ENCODE measurements at places on chromosomes 12 and 14.

GRCh38 chr12:50659690-50660424, 104.0 kb upstream of the ATF1 start:
- DNase-seq: no peak

DNA sequence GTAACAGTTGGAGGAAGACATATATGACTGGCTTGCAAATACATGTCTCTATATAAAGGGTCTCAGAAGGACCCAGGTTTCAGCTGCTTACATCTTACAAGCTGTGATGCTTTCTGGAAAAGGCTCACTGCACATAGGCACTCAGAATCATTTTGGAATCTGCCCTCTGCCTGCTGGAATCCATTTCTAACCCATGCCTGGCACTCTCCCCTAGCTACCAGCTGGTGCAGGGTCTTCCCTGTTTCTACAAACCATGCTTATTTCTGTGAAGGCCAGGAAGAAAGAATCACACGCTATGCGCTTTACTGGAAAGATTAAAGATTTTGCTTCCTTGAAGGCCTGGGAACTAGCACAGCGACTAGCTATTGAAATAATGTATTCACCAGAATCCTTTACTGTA, 151.3 kb downstream of the DICER1 start:
- DNase-seq: no peak

DNA sequence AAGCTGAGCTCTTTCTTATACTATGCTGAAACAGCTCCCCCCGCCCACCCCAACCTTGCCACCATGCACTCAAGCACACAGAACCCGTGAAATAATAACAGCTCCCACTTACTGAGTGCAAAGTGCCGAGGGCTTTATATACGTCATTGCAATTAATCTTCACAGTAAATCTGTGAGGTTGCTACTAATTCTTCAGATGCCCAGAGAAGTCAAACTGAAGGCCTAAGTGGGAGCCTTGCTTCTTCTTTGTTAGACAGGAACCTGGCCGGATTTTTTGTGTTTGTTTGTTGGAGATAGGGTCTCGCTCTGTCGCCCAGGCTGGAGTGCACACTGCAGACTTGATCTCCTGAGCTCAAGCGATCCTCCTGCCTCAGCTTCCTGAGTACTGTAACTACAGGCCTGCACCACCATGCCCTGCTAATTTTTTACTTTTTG, 34.0 kb downstream of the VCPKMT start:
- DNase-seq: no peak

DNA sequence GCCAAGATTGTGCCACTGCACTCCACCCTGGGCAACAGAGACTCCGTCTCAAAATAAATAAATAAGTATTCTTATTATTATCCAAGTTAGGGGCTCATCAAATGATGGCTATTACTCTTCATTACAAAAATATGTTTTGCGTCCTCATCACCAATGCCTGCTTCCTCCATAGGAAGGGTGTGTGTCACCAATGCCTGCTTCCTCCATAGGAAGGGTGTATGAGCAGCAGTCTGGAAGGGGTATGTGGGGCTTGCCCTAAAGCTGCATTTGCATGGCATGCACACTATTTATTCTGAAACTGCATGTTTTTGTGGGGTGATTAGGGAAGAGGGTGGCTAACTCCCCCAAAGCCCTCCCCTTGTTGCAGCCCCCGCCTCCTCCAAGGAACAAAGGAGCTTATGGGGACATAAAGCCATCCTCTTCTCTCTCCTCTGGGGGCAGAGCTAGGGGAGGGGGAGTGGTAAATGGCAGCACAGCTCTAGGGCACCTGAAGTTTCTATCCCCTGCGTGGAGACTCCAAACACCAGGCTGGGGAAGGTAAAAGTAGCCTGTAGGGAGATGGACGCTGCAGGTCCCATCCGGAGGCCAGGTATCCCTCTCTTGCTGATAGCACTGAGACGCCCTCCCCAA, 1.3 kb downstream of the CAMKK2 start:
- DNase-seq: no peak

DNA sequence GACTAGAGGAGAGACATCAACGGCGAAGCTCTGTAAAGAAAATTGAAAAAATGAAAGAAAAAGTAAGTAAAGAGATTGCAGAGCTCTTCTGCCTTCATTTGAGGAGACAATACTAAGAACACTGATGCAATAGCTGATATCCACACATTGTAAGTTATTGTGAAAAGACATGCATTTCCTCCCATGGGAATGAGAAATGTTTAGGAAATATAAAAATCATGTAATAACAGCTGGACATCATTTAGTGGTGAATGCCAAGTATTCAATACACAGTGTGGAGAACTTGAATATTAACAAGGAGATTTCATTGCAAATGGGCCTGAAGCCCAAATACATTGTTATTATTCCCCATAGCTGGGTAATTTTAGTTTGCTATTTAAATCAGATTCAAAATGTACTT, 179.2 kb downstream of the KICS2 start:
- DNase-seq: no peak

DNA sequence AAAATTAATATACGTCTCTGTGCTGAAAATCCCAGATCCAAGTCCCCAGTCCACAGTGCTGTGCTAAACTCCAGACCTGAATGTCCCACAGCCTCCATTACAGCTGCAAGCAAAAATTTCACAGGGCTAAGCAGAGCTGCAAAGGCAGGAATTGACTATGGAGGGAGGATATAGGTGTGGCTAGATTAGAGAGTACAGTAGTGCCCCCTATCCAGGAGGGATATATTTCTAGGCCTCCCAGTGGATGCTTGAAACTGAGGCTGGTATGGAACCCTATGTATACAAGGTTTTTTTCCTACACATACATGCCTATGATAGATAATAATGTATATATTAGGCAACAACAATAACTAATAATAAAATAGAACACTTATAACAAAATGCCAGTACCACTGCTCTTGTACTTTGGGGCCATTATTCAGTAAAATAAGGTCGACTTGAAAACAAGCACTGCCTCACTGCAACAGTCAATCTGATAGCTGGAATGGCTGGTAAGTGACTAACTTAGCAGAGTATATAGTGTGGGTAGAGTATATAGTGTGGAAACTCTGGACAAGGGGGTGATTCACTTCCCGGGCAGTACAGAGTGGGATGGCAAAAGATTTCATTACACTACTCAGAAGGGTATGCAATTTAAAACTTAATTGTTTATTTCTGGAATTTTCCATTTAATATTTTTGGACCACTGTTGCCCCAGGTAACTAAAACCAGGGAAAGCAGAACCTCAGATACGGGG, 82.7 kb downstream of the C14orf132 start:
- no peak for DNase-seq

GRCh38 chr14:72582582-72582981, 311.3 kb downstream of the DPF3 start:
- no peak for DNase-seq

- no peak for DNase-seq
Measured at GRCh38 chr12:2495417-2496112, 299.2 kb upstream of the FKBP4 start.

GRCh38 chr14:106174206-106174605, 647.8 kb downstream of the TMEM121 start:
- no peak for DNase-seq

GRCh38 chr12:119959435-119959834, 29.6 kb upstream of the BICDL1 start:
- DNase-seq: no peak

DNA sequence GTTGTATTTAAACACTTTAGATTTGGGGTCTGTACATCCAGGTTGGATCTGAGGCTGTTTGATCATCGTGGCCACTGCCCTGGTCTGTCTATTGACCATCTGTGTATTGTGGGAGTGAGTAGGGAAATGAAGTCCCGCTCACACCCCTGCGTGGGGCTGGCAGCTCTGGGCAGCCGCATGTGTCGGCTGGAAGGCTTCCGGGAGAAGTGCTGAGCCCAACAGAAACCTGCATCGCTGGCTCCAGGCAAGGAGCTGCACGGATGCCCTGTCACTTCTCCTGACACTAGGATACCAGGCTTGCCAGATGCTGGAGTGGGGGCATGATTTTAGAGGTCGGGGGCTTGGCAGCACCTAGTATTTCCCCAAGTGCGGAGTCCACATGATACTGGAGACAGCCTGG, 93.6 kb downstream of the PHETA1 start:
- DNase-seq: no peak

DNA sequence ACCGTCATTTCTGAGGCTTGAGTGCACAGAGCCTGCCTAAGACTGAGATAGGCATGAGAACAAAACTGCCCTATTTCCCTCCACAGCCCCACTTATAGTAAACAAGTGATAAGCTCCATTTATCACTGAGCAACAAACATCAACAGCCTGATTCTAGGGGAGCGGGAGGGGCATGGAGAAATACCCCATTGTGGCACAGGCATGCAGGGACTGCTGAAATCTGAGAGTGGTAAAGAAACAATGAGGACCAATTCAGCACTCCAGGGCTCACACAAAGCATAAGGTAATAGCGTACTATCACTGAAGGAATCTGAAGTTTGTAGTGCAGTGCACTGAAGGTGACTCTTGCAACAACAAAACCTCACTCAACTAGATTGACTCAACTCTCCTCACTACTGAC, 186.7 kb downstream of the ANO2 start:
- no peak for DNase-seq

DNA sequence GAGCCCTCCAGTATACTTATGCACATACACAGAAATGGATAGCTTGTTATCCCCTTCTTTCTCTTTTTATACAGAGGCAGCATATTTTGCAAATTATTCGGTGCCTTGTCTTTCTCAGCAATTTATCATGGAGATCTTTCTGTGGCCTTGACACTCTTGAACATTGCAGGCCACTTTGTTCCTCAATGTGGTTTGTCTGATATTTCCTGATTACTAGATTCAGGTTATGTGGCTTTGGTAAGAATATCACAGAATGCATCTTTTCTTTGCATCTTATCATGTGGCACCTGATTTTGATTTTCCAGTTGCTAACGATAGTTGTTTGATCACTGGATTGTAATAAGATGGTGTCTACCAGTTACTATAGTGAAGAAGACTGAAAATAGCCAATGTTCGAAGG, 7.1 kb upstream of the SNRPF start:
- no peak for DNase-seq

DNA sequence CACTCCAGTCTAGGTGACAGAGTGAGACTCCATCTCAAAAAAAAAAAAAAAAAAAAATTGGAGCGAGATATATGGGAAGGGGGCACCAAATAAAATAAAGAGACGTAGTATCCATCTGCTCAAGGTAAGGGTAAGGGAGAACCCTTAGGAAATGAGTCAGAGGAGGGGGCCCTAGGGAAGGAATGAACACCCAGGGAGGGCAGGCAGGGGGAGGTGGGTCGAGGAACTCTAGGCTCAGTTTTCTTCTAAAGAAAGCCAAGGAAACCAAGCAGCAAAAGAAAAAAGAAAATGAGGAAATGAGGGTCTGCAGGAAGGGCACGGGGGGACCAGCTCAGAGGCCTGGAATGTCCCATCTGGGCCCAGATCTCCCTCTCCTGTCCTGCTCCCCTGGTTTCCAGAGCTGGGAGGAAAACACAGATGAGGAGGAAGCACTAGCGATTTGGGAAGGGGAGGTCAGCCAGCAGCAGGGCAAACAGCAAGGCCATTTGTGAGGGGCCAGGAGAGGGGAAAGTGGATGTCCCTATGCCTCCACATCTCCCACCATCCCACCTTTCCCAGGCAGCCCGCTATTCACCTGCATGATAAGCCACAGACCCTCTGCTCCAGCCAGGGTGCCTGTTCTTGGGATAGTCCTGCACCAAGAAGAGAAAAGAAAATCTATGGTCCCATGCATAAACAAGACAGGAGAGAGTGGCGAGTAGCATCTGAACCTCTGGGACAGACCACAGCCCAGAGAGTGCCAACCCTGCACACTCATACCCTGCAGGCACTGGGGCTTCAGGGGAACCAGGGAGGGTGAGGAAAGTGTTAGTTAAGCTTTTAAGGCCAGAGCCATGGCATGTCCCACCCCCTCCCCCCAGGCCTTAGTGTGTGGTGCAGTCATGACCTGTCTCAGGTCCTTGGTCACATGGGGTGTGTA, 11.9 kb downstream of the SPRYD3 start:
- DNase-seq: no peak

- DNase-seq: no peak
Measured at GRCh38 chr12:42128327-42128726, 16.3 kb downstream of the GXYLT1 start.

DNA sequence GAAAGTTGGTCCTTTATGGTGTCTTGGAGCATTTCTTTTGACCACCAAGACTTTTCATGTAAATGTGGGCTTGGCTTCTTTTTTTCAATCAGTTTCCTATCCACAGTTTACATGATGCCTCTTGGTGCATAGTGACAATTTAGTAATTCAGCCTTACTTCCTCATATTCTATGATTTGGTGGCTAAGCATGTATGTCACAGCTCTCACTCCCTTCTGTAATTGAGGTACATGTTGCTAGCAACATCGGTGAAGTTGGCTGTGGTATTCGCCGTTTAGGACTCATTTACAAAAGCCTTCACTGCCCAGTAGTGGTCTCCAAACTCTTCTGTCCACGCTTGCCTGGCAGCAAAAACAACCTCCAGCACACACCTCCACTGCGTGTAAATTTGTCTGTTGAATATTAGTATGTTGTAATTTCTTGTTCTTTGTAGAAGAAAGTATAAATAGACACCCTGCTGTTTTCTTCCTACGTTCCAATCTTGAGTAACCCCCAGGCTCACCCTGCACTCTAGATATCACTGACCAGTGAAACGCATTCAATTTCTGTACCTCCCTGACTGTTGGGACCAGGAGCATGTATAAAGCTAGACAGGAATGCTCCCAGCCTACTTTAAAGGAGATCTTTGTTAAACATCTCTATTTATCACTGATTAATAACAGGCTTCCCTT, 90.4 kb downstream of the PPP2R5C start:
- no peak for DNase-seq

GRCh38 chr12:71958056-71958455, 19.4 kb downstream of the TPH2 start:
- no peak for DNase-seq

GRCh38 chr12:98770230-98770629, 125.1 kb downstream of the APAF1 start:
- DNase-seq: no peak

DNA sequence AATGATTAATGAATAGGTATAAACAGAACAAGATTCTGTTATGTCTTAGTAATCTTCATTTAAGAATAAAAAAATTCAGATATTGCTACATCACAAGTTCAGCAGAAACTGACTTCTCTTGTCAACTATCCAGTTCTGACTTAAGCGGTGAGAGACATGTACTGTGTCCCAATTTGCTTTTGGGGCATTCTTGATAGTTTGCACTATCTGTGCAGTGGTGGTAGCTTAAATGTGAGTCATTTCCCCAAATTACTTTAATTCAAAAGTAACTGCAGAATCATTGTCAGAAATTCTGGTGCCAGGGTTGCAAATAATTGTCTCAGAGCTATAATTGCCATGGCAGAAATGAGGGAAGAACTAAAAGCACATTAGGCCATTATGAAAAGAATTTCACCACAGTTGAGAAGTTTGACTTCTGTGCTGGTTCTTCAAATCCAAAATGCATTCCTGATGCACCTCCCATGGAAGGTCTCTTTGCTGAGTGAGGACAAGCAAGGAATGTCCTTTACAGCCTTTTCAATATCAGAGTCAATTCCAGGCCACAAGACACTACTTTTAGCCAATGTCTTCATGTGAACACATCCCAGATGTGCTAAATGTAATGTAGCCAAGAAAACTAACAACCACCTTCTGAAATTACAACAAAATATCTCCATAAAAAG, 304.7 kb downstream of the SSPN start:
- DNase-seq: no peak

Data from H54 (cell line).